ENCODE measurements at places on chromosomes 6 and 20.

- DNase-seq: no peak
Observed at GRCh38 chr6:125947615-125948014, 9.0 kb upstream of the HINT3 start.

DNA sequence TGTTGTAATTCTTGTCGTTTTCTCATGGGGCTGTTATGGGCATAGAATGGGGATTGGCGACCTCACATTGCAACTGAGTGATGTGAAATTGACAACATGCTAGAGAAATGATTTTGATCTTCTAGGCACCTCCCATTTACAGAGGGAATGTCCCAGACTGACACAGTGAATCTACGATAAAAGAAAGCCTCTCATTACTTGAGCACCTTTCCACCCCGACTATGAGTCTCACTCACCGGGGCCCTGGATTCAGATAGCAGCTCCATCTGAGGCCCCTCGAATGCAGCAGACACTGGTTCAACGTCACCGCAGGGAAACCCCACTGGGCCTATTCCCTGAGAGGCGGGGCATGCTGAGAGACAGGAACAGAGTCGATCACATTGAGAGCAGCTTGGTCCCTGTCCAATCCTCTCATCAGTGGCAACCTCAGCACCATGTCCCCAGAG is 49.1 kb downstream of the NFATC2 start:
- DNase-seq: no peak

GRCh38 chr20:54794110-54794509 is 318.7 kb downstream of the DOK5 start:
- no peak for DNase-seq

DNA sequence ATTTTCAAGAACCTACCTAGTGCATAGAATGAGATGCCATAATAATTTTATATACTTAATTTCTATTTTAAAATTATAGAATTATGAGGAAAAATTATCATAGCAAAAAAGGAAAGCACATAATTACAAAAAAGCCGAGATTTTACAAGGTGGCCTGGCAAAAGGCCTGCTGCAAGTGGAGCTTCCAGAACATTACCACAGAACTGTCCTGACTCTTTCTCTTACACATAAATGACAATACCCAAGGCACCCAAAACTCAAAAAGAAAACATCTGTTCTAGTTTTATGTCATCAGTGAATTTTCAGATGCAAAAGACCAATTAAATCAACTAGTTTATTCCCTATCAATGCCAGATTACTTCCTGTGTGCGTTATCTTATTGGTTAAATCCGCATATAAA is 74.2 kb downstream of the FILIP1 start:
- no peak for DNase-seq

GRCh38 chr6:152378169-152378568 is 259.0 kb downstream of the SYNE1 start:
- no peak for DNase-seq

GRCh38 chr20:58714340-58714922 is 21.8 kb downstream of the NPEPL1 start:
- DNase-seq: no peak

DNA sequence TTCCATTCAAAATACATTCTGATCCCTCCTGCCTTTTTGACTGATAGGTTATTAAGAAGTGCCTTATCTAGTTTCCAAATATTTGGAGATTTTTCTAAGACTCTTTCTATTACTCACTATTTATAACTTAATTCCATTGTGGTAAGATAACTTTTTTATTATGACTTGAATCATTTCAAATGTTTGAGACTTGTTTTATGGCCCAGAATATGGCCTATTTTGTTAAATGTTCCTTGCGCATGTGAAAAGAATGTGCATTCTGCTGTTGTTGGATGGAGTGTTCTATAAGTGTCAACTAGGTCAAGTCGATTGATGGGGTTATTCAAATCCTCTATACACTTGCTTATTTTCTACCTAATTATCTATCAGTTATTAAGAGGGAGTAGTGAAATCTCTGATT is 13.1 kb upstream of the TCP11 start:
- DNase-seq: no peak

DNA sequence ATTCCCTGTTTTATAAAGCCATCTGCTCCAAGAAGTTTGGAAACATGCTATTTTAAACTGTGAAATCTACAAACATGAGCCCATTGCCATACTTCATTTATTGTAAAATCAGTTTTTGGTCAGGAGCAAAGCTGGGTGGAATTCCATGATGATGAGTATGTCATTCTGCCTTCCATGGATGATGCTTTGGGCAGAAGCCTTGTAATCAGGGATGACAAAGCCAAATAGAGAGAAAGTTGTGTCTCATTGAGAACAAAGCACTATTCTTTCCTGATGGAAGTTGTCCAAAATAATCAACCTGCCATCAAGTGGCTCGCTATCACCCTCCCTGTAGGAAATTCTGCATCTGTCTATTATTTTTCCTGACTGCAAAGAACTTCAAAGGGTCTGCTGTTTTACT is 313.0 kb upstream of the DEFB112 start:
- no peak for DNase-seq

- no peak for DNase-seq
Observed at GRCh38 chr20:39133201-39133600, 171.1 kb downstream of the DHX35 start.

- DNase-seq: no peak
Observed at GRCh38 chr20:35560105-35560511, 18.2 kb downstream of the ERGIC3 start.

DNA sequence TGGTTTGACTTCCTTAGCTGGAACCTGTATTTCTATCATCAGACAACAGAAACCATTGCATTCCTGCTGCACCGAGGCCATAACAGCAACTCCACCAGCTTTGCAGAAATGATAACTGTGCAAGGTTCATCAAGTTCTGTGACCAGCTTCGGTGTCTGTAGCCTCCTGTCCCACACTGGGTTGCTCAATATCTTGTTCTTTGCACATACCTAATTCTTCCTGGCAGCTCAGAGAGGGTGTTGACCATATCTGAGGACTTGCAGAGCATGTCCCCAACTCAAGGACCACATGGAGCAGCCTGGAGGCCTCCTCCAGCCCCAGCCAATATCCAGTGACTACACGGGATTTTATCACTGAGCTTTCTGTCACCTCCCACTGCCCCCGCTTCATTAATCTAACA is 59.3 kb upstream of the SCAF8 start:
- DNase-seq: no peak

DNA sequence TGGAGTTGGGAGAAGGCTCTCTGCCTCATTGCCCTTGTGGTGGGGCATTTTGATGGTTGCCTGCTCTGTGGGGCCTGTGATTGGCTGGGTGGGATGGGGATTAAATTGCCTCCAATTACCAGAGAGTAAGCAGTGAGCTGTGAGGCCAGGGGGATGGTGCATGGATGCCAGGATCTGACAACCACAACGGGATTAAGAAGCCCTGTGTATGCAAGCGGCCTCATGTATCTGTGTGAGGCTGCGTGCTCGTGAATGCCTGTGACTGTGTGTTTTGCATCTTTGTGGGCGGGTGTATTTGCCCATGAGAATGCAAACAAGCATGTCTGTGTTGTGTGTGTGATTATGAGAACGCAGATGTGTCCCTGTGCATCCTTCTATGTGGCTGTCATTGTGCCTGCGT is 46.1 kb downstream of the CD40 start:
- DNase-seq: no peak

DNA sequence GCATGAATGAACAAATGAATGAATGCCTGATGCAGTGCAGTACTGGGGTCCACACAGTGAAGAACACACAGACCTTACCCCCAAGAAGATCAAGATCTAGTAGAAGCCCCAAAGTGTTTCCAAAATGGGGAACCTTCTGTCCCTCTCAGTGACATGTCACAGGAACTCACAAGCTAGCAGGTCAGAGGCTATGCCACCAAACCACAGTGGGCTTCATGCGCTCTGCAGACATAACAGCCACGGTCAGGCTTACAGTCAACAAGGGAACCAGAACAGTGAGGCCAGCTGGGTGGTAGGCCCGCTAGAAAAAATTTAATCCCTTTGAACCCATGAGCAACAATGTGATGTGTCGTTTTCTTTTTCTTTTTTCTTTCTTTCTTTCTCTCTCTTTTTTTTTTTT is 20.2 kb upstream of the ARFGEF2 start:
- no peak for DNase-seq

Measured in stimulated activated CD8-positive, alpha-beta memory T cell treated with anti-CD3 and anti-CD28 coated beads, Interleukin-7, amount 100 ng/mL, for 4 hours (primary cell).